Testis (tissue), 5 donors: ENCODE measurements at places on chromosomes 1 and 21. TPM values are rescaled to one million over a fixed set of nuclear protein-coding genes. Genes with fewer than 3 reads are reported as not detected.

The TCHH gene
- total RNA-seq = 2.2 TPM

The WNT3A gene
- total RNA-seq = 0.08 TPM

The SLC35F3 gene
- total RNA-seq = 0.43 TPM

The GPR137B gene
- total RNA-seq = 13.3 TPM

The MPZL1 gene
- total RNA-seq = 154 TPM

The LCK gene
- total RNA-seq = 0.79 TPM

The C1orf146 gene
- 8.0 TPM for total RNA-seq

- no peak overlapping the region for H3K27ac ChIP-seq
- H3K36me3 ChIP-seq = no peaks in the 10 kb centered on the region
- peaks cover 17% of the 10 kb centered on the region for H3K4me1 ChIP-seq
- H3K4me3 ChIP-seq = no peak overlapping the region
Observed at GRCh38 chr21:45535341-45536081, 6.7 kb downstream of the SLC19A1 start.

- H3K27ac ChIP-seq = no peak overlapping the region
- H3K27me3 ChIP-seq = no peaks in the 10 kb centered on the region
- no peaks in the 10 kb centered on the region for H3K36me3 ChIP-seq
- DNase-seq = no peak
Observed at GRCh38 chr1:229124116-229124515, 146.8 kb upstream of the RAB4A start.

DNA sequence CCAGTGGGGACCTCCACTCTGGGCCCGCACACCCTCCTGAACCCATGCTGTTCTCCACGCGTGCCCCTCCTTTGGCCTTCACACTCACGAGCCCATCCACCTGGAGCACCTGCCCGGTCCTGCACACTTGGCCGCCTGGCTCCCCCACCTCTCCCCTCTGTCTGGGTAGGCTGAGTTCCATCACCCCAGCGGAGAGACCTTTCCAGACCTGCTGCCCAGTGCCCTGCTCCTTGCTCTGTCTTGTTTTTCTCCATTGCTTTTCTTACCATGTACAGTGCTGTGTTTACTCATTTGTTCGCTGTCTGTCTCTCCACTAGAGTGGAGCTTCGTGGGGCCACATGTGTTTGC lies 351.0 kb upstream of the VAMP3 start:
- H3K4me1 ChIP-seq = no peaks in the 10 kb centered on the region
- no peak overlapping the region for H3K27ac ChIP-seq
- H3K27me3 ChIP-seq = no peaks in the 10 kb centered on the region
- no peak for DNase-seq
- no peak overlapping the region for H3K4me3 ChIP-seq
- no peaks in the 10 kb centered on the region for H3K36me3 ChIP-seq

DNA sequence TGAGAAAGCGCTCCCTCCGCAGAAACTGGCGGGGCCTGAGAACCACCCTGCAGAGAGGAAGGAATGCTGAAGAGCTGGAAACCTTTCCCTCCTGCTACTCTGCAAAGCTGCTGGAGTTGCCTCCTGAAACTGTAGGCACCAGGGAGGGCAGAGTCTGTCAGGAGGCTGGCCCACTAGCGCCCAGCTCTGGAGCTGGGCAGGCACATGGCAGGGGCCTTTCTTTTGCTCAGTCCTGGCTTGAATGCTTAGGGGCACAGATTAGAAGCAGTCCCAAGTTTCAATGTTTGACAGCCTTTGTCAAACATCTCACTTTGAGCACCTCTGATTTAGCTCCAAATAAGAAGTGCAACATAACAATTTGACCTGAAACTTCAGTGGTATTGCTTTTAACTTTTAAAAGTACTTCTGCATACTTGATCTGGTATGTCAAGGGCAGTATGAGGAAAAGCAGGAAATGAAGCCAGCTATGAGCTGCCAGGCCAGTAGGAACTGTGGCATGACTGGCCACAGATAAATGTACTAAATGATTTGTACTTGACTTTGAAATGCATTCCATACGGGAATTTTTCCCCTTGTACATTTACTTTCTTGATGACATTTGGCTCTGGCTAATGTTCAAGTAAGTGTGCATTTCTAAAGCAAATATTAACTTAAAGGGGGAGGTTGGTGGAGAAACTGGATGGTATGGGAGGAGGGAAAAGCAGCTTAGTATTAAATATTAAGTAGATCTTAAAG lies 7.2 kb downstream of the C1orf116 start:
- no peaks in the 10 kb centered on the region for H3K36me3 ChIP-seq
- H3K4me1 ChIP-seq = peaks cover 14% of the 10 kb centered on the region
- no peak overlapping the region for H3K27ac ChIP-seq
- H3K27me3 ChIP-seq = no peaks in the 10 kb centered on the region
- no peak for DNase-seq

- no peaks in the 10 kb centered on the region for H3K36me3 ChIP-seq
- H3K4me1 ChIP-seq = peaks cover 2% of the 10 kb centered on the region
- H3K27me3 ChIP-seq = no peaks in the 10 kb centered on the region
- no peak overlapping the region for H3K27ac ChIP-seq
- H3K4me3 ChIP-seq = no peak overlapping the region
- DNase-seq = no peak
Observed at GRCh38 chr1:117387060-117387633, 19.9 kb downstream of the MAN1A2 start.

GRCh38 chr1:233603478-233603877 lies 10.4 kb upstream of the KCNK1 start:
- H3K27ac ChIP-seq = no peak overlapping the region
- no peaks in the 10 kb centered on the region for H3K36me3 ChIP-seq

- no peaks in the 10 kb centered on the region for H3K36me3 ChIP-seq
- no peak for DNase-seq
- H3K4me1 ChIP-seq = peaks cover 4% of the 10 kb centered on the region
- H3K27ac ChIP-seq = peak overlapping the region; percentile 47
- H3K4me3 ChIP-seq = peak overlapping the region; percentile 36
- H3K27me3 ChIP-seq = no peaks in the 10 kb centered on the region
Observed at GRCh38 chr1:156436141-156437036, 64.2 kb downstream of the MEF2D start.

DNA sequence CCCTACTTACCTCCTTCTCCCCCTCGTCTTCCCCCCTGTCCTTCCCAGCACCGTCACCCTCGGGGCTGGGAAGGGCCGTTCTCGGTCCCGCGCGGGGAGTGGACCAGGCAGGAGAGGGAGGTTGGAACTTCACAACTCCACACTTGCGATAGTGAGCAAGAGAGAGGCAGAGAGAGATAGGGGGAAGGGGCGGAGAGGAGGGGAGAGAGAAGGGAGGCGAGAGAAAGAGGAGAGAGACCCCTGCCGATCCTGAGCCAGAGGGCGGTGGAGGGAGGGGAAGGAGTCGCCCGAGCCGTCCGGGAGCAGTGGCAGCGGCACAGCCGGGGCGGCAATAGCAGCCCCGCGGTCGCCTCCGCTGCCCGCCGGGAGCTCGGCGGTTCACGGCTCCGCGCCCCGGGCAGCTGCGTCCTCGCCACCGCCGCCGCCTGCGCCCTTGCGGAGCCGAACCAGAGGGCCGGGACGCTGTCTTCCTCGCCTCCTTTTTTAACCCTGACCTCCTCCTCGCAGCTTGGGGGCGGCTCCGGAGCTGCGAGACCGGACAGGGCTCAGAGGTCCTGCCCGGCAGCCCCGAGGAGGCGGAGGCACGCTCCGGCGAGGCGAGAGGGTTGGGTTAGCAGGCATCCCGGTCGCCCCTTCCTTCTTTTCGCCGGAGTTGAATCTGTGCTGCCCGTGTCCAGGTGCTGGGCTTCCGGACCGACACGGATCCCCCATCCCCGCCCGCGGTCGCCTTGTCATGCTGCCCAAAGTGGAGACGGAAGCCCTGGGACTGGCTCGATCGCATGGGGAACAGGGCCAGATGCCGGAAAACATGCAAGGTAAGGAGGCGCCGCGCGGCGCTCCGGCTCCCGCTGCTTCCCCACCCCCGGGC lies 11.7 kb downstream of the NR5A2 start:
- no peak for DNase-seq
- H3K27me3 ChIP-seq = no peaks in the 10 kb centered on the region
- peaks cover 9% of the 10 kb centered on the region for H3K4me1 ChIP-seq
- no peaks in the 10 kb centered on the region for H3K36me3 ChIP-seq

DNA sequence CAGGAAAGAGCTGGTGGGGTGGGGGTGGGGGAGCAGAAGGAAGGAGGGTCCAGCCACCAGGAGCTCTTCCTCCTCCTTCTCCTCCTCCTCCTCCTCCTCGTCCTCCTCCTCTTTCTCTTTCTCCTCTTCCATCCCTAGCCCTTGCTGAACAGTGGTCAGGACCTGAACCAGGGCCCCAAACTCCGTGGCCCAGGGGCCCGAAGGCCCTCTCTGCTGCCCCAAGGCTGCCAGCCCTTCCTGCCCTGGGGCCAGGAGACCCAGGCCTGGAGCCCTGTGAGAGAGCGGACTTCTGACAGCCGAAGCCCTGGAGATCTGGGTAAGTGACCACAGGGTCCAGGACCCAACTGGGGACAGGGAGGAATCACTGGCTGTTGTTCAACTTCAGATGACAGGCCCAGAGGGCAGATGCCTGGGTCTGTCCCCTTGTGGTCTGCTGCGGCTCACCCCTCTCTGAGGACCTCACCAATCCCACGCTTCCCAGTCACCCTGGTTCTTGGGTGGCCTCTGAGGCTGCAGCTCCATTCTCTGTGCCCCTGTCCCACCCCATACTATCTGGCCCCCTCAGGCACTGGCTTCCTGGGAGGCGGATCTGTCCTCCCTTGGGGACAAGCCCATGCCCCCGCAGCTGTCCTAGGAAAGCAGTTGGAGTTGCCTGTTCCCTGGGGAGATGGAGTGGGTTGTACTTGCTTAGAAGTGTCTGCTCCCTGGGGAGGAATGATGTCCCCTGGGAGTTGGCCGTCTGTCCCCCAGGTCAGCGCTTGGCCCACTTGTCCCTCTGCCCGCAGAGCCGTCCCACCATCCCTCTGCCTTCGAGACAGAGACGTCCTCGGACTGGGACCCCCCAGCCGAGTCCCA lies 51.8 kb downstream of the VWA5B1 start:
- no peaks in the 10 kb centered on the region for H3K4me1 ChIP-seq
- H3K27me3 ChIP-seq = no peaks in the 10 kb centered on the region
- no peaks in the 10 kb centered on the region for H3K36me3 ChIP-seq
- DNase-seq = no peak

GRCh38 chr21:45138199-45139002 lies 64.0 kb downstream of the ADARB1 start:
- peaks cover 2% of the 10 kb centered on the region for H3K4me1 ChIP-seq
- H3K27me3 ChIP-seq = no peaks in the 10 kb centered on the region
- H3K4me3 ChIP-seq = no peak overlapping the region
- H3K27ac ChIP-seq = no peak overlapping the region
- DNase-seq = peak; percentile 82

DNA sequence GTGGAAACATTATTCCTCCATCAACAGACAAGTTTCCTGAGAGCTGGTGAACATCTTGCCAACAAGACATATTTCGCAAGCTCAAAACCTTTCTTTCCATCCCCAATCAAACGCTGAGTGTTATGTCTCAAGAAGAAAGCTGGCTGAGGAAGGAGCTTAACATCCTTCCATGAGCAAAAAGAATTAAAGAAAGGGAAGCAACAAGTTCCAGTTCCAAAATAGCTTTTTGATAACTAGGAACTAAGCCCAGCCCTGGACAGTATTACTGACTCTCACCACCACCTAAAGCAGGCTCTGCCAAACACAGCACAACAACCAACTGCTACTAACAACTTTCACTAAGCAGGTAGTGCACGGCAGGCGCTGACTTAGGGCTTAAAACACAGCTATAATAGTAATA lies 50.2 kb downstream of the CAPZB start:
- no peak for DNase-seq
- H3K4me1 ChIP-seq = peaks cover 77% of the 10 kb centered on the region
- H3K36me3 ChIP-seq = no peaks in the 10 kb centered on the region
- H3K4me3 ChIP-seq = no peak overlapping the region
- no peaks in the 10 kb centered on the region for H3K27me3 ChIP-seq

DNA sequence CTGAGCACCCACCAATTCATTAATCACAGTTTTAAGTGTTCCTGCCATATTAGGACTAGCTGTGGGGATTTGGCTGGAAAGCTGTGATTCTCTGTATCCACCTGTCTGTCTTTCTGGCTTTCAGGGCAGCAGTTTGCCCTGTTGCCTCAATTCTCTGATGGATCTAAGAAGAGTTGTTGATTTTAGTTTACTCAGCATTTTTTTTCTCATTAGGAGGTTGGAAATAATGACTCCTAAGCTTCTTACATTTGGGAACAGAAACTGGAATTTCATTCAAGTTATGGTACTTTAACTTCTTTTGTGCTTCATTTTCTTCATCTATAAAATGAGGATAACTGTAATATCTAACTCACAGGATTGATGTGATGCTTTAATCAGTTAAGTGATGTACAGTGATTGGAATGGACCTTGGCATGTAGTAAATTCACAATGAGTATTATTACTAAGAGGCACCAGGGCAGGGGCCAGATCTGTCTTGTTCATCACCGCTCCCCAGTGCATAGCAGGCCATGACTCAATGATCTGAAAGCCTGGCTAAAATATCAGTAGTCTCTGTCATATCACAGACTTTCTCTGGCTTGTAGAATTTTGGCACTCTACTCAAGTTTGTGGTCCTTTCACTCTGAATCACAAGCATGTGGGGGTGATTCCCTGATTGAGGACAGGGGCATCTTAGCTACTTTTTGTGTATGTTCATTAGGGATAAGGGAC lies 51.4 kb upstream of the GREM2 start:
- H3K27ac ChIP-seq = no peak overlapping the region
- no peaks in the 10 kb centered on the region for H3K36me3 ChIP-seq
- DNase-seq = no peak

GRCh38 chr1:184892116-184892515 lies 82.2 kb downstream of the NIBAN1 start:
- no peak overlapping the region for H3K4me3 ChIP-seq
- H3K27ac ChIP-seq = no peak overlapping the region

DNA sequence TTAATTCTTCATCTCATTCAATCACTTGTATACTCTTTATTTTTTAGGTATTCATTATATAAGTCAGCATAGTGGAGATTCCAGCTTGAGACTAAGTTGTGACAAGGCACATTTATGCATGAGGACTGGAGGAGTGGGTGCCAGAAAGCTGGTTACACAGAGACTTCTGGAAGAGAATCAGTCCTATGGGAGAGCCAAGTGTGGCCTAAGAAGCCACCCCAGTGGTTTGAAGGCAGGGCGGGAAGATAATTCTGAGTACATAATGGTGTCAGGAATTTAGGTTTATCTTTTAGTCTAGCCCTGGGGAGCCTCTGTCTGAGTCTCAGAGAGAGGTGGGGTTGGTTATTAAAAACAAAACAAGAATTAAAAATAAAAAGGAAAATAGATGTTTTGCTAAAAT lies 83.0 kb downstream of the SPAG17 start:
- no peak overlapping the region for H3K27ac ChIP-seq
- no peaks in the 10 kb centered on the region for H3K4me1 ChIP-seq
- DNase-seq = no peak
- no peaks in the 10 kb centered on the region for H3K27me3 ChIP-seq
- H3K36me3 ChIP-seq = no peaks in the 10 kb centered on the region

GRCh38 chr1:206915030-206915735 lies 6.6 kb downstream of the FCMR start:
- H3K4me1 ChIP-seq = no peaks in the 10 kb centered on the region
- H3K27me3 ChIP-seq = no peaks in the 10 kb centered on the region
- H3K4me3 ChIP-seq = no peak overlapping the region
- DNase-seq = no peak
- H3K36me3 ChIP-seq = no peaks in the 10 kb centered on the region

- no peak overlapping the region for H3K4me3 ChIP-seq
- DNase-seq = no peak
- H3K27me3 ChIP-seq = no peaks in the 10 kb centered on the region
- no peak overlapping the region for H3K27ac ChIP-seq
Observed at GRCh38 chr21:22758478-22758877, 1760.3 kb downstream of the NCAM2 start.

- H3K36me3 ChIP-seq = no peaks in the 10 kb centered on the region
- no peak overlapping the region for H3K27ac ChIP-seq
- no peak overlapping the region for H3K4me3 ChIP-seq
- H3K27me3 ChIP-seq = no peaks in the 10 kb centered on the region
Observed at GRCh38 chr1:33248244-33248643, 8.0 kb upstream of the ZNF362 start.
